ENCODE measurements at places on chromosomes 3 and 15.

GRCh38 chr15:91491101-91491950 lies 362.2 kb upstream of the SLCO3A1 start:
- DNase-seq = no peak
- H3K27me3 ChIP-seq = no peaks in the 10 kb centered on the region
- H3K4me1 ChIP-seq = no peaks in the 10 kb centered on the region
- no peaks in the 10 kb centered on the region for H3K36me3 ChIP-seq
- no peak overlapping the region for H3K4me3 ChIP-seq
- no peak overlapping the region for H3K27ac ChIP-seq

DNA sequence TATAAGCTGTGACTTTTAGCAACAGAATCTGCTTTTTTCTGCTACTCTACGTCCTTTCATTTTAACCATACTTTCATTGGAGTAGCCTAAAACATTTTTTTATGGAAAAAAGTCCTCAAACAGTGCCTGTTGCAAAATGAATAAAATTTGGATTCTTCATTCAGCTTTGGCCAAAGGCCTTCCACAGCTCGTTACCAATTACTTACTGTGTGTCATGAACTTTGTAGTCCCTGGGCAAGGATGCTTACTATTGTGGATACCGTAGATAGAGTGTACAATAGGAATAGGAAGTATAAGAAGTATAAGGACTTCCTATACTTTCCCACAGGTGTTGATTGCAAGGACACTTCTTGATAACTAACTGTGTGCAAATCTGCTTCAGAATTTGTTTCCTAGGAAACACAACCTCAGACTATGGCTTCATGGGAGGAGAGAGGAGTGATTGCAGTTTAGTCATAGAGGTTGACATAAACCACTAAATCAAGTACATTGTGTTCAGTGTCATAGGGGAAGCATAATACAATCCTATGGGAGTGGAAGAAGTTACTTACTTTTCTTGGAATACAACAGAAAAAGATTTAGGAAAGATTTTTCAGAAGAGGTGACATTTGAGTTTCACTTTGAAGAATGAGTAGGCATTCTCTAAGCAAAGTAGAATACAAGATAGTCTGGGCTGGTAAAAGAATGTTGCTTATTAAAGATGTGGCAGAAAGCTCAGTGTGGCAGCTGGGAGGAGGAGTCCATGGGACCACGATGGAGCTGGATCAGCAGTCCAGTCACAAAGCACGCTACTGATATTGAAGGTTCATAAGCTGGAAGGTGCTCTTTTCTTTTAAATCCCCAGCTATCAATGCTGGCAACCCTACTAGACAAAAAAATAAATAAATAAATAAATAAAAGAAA lies 309.7 kb upstream of the TPRG1 start:
- H3K27me3 ChIP-seq = no peaks in the 10 kb centered on the region
- no peak overlapping the region for H3K4me3 ChIP-seq
- no peaks in the 10 kb centered on the region for H3K4me1 ChIP-seq
- DNase-seq = no peak
- no peaks in the 10 kb centered on the region for H3K36me3 ChIP-seq

DNA sequence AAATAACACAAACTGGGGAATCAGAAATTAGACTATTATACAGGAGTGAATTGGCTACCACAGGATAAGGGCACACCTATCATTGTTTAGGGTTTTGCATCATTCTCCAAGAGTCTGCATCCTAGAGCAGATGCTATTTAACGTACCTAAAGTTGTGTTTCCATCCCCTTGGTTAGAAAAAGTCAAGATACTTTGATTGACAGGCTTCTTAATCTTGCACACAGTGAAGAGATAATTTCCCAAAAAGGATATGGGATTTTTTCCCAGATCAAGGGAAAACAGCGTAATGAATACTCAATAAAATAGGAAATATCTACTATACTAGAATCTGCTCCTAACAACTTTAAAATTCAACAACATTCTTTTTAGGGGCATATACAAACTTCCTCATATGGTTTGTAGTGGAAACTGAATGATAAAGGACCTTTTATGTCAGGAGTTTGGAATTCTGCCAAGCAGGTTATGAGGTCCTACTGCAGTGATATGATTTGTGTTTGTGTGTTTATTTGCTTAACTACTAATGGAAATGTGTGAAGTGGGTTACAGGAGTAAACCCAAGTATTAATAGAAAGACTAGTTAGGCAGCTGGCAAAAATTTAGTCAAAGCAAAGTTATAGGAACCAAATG lies 124.1 kb upstream of the MME start:
- no peak overlapping the region for H3K27ac ChIP-seq
- no peak for DNase-seq
- H3K36me3 ChIP-seq = no peaks in the 10 kb centered on the region
- H3K4me1 ChIP-seq = no peaks in the 10 kb centered on the region

DNA sequence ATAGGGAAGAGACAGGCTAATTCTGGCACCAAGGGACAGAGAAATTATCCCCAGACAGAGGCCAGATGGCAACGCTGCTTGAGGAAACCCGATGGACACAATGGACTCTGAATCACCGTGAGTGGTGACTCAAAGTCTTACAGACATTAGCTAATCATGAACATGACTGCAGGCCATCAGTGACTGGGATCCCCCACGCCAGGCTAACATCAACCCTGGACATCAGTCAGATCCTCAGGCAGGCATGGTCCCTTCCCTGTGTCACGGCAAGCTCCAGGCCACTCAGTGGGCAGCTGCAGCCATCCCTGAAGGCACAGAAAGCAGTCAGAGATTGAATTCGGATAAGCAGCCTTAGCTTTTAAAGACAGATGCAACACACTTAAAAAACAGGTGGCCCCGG lies 23.8 kb upstream of the OXTR start:
- no peaks in the 10 kb centered on the region for H3K27me3 ChIP-seq
- no peak for DNase-seq
- H3K27ac ChIP-seq = no peak overlapping the region
- no peaks in the 10 kb centered on the region for H3K36me3 ChIP-seq

- no peaks in the 10 kb centered on the region for H3K4me1 ChIP-seq
- H3K36me3 ChIP-seq = no peaks in the 10 kb centered on the region
- no peak overlapping the region for H3K4me3 ChIP-seq
- no peaks in the 10 kb centered on the region for H3K27me3 ChIP-seq
- H3K27ac ChIP-seq = no peak overlapping the region
- DNase-seq = no peak
Observed at GRCh38 chr15:67760901-67761300, 64.4 kb upstream of the SKOR1 start.

- H3K4me1 ChIP-seq = no peaks in the 10 kb centered on the region
- no peak overlapping the region for H3K4me3 ChIP-seq
- no peak overlapping the region for H3K27ac ChIP-seq
- no peak for DNase-seq
Observed at GRCh38 chr3:134829721-134830120, 34.7 kb downstream of the EPHB1 start.

Measured in H1 (cell line).